T-helper 17 cell (primary cell): ENCODE measurements at places on chromosomes 7 and 10. TPM values are rescaled to one million over a fixed set of nuclear protein-coding genes. Genes with fewer than 3 reads are reported as not detected.

DNA sequence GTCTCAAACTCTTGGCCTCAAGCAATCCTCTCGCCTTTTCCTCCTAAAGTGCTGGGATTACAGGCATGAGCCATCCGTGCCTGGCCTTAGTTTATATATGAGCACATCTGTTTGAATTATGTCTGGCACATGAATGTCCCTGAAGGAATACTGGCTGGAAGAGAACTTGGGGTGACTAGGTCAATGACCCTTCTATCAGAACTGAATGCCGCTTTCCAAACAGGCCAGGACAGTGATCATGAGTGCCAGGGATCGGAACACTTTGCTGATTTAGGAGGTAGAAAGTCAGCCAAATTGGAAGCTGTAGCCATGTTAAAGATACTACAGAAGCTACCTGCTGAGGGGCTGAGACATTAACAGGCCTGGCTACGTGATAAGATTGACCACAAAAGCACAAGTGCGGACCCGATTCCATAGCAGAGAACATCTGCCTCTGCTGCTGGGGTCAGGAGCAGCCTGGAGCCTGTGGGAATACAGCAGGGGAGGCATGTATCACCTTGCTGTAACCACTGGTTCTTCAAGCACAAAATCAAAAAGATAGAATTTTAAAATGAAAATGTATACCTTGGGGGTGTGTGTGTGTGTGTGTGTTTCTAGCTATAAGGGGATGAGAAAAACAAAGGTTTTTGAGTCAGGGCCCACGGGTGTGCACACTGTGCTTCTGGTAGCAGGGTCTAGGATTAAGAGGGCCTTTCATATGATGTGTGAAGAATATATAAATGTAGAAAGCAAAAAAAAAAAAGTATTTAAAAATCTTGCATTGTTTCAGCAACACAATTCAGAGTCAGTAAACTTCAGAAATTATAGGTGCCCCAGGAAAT is 293.7 kb downstream of the BBS9 start:
- no peak for DNase-seq

DNA sequence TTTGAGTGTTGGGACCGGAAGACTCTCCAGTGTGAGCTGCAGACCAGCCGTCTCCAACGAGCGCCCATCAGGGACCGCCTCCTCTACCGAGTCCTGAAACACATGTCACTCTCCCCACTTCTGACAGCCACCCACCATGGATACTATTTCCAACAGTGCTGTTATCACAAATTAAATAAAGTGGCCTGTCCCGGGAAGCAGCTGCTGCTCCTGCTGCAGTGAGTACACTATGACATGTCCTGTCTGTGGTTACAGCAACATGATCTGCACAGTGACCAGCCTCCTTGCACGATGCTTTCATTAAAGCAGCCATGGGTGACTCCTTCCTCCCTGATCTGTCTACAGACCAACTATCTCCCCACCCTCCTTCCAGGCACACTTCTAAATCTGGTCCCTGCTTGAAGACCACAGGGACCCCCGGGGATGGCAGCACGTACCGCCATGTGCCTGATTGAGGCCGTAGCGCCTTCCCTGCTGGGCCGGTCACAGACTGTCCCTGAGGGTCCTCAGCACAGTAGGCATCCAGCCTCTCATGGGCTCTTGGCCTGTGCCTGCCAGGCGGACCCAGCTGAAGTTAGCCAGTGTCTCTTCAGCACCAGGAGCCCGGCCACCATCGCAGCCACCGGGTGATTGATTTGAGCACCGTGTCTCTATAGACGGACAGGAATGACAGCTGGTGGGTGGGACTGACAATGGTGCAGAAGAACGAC is 58.8 kb downstream of the TCERG1L start:
- no peak for DNase-seq

GRCh38 chr7:29500719-29501118 is 62.9 kb upstream of the PRR15 start:
- no peak for DNase-seq

DNA sequence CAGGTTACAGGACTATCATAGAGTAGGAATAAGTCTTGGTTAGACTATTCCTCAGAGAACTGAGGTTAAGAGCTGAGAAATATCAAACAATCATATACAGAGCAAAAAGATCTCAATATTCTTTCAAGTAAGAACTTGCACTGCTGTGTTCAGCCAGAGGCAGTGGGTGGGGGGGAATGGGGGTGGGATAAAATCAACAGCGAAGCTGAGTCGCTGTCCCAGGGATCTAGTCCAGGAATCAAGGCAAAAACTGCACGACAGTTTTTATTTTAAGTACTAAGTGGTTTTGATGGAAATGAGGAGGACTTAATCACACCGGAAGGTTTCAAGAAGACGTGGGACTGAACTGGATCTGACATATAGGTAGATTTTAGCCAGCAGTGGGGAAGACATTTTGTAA is 159.1 kb downstream of the SRPK2 start:
- no peak for DNase-seq

The PRSS1 gene
- not detected for total RNA-seq

The FEZF1 gene
- total RNA-seq, result not detected

The AVL9 gene
- total RNA-seq, result 26.1 TPM
